B cell (primary cell): ENCODE measurements at places on chromosomes 3 and 15. TPM values are rescaled to one million over a fixed set of nuclear protein-coding genes. Genes with fewer than 3 reads are reported as not detected.

Gene SAMD7
- 0.12 TPM in 1 of 2 replicates, not detected in the other for total RNA-seq

Gene TLR9
- 16.0 and 21.0 TPM in 2 replicates for total RNA-seq

Gene SLCO2A1
- not detected in 2 replicates for total RNA-seq

Gene GPR87
- total RNA-seq: not detected in 2 replicates

Gene GCNT3
- total RNA-seq: not detected in 2 replicates

Gene ARHGEF26
- not detected in 2 replicates for total RNA-seq

Gene EIF4A2
- 490 and 506 TPM in 2 replicates for total RNA-seq

Gene IL16
- 284 and 287 TPM in 2 replicates for total RNA-seq

GRCh38 chr3:195178124-195178910 is 92.6 kb downstream of the XXYLT1 start:
- H3K27ac ChIP-seq: no peak overlapping the region
- no peaks in the 10 kb centered on the region for H3K27me3 ChIP-seq
- H3K36me3 ChIP-seq: no peaks in the 10 kb centered on the region
- no peak overlapping the region for H3K4me3 ChIP-seq
- H3K4me1 ChIP-seq: no peaks in the 10 kb centered on the region
- DNase-seq: no peak

GRCh38 chr3:172216267-172216666 is 176.9 kb downstream of the FNDC3B start:
- no peaks in the 10 kb centered on the region for H3K36me3 ChIP-seq
- no peak overlapping the region for H3K27ac ChIP-seq
- H3K27me3 ChIP-seq: no peaks in the 10 kb centered on the region
- H3K4me3 ChIP-seq: no peak overlapping the region

DNA sequence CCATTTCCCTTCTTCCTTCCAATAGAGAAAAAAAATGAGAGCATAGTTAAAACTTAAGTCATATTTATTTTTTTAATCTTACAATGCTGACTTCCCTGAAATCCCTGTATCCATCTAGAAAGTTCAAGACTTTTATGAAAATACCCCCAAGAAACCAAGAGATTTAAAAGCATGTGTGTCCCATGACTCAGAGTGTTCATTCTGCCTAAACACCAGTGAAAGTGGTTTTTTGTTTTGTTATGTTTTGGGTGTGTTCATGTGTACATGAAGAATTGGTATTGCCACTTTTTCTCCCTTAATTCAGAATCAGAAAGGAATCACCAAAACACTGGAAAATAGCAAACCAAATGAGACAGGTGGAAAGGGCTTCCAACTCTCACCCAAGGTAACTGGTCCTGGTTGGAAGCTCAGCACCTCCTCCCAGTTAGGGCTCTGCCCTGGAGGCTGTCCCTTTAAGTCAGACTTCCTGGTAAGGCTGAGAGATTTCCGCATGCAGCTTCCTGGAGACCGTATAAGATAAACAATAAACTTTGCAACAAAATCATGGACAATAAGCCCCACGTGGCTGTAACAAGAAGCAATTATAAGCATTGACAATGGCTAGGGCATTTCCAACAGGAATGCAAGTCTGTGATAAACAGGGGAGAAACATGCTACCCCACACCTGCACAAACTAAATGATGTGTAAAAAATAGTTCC is 121.9 kb upstream of the ARHGEF3 start:
- DNase-seq: peak; percentile 50
- no peaks in the 10 kb centered on the region for H3K36me3 ChIP-seq
- peaks cover 40% of the 10 kb centered on the region for H3K4me1 ChIP-seq
- H3K27me3 ChIP-seq: no peaks in the 10 kb centered on the region

DNA sequence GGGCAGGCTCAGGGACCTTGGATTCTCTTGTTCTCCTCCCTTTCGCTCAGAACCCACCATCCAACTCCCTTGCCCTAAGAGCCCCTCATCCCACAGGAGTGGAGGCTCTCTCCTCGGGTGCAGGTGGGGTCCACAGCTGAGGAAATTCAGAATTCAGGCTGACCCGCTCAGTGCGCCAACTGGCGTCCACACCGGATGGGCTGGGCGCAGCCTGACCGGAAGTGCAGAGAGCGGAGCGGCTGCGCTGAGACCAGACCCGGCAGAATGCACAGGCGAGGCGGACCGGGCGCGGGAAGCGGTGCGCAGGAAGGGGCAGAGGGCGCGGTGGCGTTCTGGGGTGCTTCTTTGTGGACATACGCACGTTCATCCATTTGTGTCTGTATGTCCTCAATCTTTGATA is 210.4 kb upstream of the NDN start:
- H3K4me1 ChIP-seq: no peaks in the 10 kb centered on the region
- no peak for DNase-seq
- H3K27ac ChIP-seq: no peak overlapping the region
- H3K4me3 ChIP-seq: no peak overlapping the region

DNA sequence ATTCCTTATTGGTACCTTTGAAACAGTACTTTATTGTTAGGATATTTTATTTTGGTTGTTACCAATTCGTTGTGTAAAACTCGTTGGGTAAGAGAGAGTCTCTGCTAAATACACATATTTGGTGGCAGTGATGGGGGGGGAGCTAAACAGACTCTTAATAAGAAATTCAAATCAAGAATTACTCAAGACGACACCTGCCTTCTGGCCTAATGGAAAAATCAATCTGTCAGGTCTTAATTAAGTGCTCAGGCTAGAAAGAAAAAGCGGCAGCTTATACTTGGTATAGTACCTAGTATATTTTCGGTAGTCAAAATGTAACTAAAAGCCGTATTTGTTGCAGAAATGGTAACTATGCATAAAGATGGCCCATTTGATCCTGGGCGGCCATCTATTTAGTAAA is 18.2 kb downstream of the FOXP1 start:
- peaks cover 4% of the 10 kb centered on the region for H3K27me3 ChIP-seq
- H3K4me1 ChIP-seq: peaks cover 60% of the 10 kb centered on the region
- H3K27ac ChIP-seq: no peak overlapping the region

DNA sequence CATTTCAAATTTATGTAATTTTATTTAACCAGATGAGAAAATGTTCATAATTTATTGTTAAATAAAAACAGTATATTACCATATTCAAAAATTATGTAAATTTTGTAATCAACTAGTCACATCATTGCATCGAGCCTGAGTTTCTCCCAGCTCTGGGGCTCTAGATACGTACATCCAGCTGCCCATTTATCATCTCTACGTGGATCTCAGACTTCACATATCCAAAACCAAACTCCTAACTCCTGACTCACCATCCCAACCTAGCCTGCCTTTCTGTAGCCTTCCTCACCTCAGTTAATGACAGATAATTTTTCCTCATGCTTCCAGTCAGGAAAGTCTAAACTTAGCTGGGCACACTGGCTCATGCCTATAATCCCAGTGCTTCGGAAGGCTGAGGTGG is 194.8 kb downstream of the SSR3 start:
- no peak overlapping the region for H3K4me3 ChIP-seq
- H3K4me1 ChIP-seq: no peaks in the 10 kb centered on the region
- DNase-seq: no peak
- no peaks in the 10 kb centered on the region for H3K27me3 ChIP-seq
- H3K36me3 ChIP-seq: no peaks in the 10 kb centered on the region
- no peak overlapping the region for H3K27ac ChIP-seq

DNA sequence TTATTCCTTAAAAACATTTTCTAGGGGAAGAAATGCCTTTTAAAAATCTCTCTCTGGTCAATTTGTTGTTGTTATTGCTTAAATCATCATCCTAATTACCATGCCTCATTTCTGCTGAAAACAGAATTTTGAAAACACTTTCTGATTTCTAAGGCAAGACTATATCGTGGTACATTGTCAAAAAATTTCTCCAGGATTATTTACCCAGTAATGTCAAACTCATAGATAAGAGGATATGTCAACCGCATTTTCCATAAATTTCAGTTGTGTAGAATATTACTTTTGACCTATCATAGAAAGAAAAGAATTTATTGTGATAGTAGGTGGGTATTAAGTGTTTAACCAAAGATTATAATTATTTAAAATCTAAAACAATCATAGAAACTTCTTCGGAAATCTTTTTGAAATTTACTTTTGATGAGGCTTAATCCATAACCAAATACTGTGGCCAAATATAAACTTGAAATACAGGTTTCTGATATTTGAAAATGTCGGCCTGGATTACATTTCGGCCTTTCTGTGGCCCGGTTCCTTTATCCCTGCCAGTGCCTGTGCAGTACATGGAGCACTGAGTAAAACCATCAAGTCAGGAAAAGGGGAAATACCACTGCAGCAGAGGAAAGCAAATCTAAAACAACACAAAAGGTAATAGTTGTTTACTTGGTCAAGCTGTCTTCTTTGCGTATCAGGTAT is 173.4 kb downstream of the MYRIP start:
- no peaks in the 10 kb centered on the region for H3K36me3 ChIP-seq
- H3K4me3 ChIP-seq: no peak overlapping the region
- no peaks in the 10 kb centered on the region for H3K27me3 ChIP-seq

DNA sequence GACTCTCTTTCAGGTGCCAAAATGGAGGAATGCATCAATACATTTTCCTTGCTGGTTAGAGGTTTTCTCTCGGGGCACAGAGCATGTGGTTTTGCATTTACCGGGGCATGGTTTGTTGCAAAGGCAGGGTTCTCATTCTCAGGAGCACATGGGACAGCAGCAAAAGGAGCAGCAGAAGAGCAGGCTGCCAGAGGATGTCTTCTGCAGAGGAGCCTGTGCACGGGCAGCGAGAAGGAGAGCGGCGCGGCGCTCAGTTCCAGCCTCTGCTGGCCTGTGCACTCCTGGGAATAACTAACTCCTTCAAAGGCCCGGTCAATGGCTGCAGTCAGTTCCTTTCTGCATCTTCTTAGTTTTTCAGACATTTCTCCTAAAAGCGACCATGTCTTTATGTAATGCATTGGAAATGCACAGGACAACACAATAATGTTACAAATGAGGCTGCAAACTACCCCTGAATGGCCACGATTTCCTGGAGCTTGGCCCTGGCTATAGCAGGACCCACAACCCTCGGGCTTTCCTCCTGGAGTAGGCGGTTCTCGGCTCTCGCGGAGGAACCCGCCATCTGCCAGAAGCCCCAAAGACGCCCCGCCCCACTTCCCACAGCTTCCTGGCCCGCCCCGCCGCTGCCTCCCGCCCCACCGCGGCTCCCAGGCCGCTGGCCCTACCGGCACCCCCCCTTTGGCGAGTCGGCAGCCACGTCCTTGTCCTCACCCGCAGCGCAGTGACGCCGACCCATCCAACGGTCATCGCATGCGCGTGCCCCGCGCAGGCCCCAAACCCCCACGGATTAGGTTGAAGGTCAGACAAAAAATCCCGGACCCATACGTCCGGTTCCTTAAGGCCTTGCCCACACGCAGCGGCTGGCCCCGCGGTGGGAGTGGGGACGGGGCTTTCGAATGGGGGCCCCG is at the start of gene C3orf62:
Gene C3orf62 (minus strand): TSS at position 758 of the 908 bp plus-strand sequence. CDS start 360 bp downstream, at position 398.
- H3K4me1 ChIP-seq: peaks cover 15% of the 10 kb centered on the region
- peak within 1 kb of the TSS; percentile 58 for H3K4me3 ChIP-seq
- H3K36me3 ChIP-seq: peaks cover 16% of the 10 kb centered on the region
- peak; percentile 67 for DNase-seq
- peak within 1 kb of the TSS; percentile 89 for H3K27ac ChIP-seq

DNA sequence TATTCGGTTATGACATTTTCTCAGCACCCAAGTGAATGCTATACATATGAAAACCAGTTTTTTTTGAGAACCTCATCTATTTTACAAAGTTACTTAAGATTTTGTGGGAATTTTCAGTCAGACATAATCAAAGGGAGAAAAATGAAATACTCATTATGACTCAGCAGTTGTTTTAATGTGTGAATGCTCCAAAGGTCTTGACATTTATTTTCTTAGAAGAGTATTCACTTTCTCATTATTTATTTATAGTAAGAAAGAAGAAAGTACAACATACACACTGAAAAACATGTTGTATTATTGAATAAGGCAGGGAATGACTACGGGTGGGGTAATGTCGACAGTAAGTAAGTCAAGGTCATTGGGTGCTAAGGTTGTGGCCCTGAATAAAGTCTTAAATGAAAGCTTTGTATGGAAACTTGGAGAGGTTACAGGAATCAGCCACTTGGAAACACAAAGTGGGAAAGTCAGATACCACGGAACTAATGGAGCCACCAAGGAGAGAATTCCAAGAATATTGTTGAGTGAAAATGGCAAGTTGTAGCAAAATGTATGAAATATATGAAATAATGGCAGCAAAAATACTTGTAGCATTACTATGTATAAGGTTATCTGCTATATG is 844.5 kb downstream of the TBL1XR1 start:
- no peak for DNase-seq
- no peaks in the 10 kb centered on the region for H3K27me3 ChIP-seq
- no peak overlapping the region for H3K4me3 ChIP-seq
- no peaks in the 10 kb centered on the region for H3K4me1 ChIP-seq
- H3K36me3 ChIP-seq: no peaks in the 10 kb centered on the region

DNA sequence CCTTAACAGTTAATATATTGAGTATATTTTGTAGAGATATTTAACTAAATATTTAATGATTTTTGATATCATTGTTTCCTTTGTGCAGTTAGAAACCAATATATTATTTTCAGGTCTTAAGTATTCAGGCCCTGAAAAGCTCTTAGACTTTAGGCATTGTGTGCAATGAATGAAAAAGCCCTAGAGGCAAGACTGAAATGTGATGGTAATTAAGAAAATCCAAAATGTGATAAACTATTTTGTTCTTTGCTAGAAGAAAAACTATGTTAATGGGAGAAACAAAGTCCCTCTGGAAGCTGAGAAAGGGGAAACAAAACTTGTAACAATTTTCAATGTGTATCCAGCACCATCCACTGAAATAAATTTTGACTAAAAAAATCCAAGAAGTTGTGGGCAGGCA is 54.6 kb upstream of the SSR3 start:
- H3K4me1 ChIP-seq: peaks cover 3% of the 10 kb centered on the region
- H3K4me3 ChIP-seq: no peak overlapping the region
- no peak overlapping the region for H3K27ac ChIP-seq

- H3K4me1 ChIP-seq: no peaks in the 10 kb centered on the region
- H3K4me3 ChIP-seq: no peak overlapping the region
- DNase-seq: no peak
- H3K27ac ChIP-seq: no peak overlapping the region
- no peaks in the 10 kb centered on the region for H3K36me3 ChIP-seq
- peaks cover 4% of the 10 kb centered on the region for H3K27me3 ChIP-seq
Measured at GRCh38 chr3:187507266-187507665, 139.1 kb downstream of the RTP4 start.

GRCh38 chr15:95290176-95290974 is 1040.1 kb upstream of the NR2F2 start:
- no peaks in the 10 kb centered on the region for H3K36me3 ChIP-seq
- no peak for DNase-seq
- H3K4me1 ChIP-seq: no peaks in the 10 kb centered on the region
- no peaks in the 10 kb centered on the region for H3K27me3 ChIP-seq
- no peak overlapping the region for H3K27ac ChIP-seq
- no peak overlapping the region for H3K4me3 ChIP-seq

DNA sequence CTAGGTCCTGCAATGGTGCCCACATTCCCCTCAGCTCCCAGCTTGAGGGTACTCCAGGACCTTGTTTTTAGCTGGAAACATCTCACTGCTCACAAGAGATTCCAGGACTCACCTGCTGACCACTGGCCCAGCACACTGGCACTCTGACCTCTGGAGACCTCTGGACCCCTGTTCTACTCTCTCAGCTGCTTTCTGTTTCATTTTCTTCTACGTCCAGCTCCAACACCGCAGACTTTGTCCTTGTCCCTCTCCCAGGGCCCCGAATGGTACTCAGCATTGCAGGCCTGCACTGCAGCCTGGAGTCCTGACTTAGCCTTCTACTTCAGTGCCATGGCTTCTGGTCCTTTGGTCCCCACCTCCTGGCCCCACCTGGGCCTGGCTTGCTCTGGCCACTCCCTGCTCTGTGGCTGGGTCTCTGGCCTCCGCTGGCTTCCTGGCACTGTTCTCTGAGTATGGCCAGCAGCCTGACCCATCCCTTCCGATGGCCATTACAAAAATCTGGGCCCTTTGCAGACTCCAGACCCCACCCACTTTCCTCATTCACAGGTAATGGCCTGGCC is 27.9 kb downstream of the KY start:
- no peaks in the 10 kb centered on the region for H3K4me1 ChIP-seq
- no peak overlapping the region for H3K4me3 ChIP-seq
- no peak overlapping the region for H3K27ac ChIP-seq
- H3K36me3 ChIP-seq: no peaks in the 10 kb centered on the region
